ENCODE measurements at places on chromosomes 2 and 18.

DNA sequence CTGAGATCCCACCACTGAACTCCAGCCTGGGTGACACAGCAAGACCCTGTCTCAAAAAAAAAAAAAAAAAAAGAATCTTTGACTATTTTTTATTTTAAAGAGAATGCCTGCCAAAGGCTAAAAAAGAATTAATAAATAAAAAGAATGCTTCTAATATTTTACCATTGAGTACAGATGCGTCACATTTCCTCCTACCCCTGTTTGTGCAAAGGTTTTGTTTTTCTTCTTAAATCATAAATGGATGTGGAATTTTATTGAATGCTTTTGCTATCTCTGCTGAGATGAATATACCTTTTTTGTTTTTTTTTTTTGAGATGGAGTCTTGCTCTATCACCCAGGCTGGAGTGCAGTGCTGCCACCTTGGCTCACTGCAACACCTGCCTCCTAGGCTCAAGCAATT lies 22.8 kb downstream of the CYBRD1 start:
- no peak for DNase-seq

DNA sequence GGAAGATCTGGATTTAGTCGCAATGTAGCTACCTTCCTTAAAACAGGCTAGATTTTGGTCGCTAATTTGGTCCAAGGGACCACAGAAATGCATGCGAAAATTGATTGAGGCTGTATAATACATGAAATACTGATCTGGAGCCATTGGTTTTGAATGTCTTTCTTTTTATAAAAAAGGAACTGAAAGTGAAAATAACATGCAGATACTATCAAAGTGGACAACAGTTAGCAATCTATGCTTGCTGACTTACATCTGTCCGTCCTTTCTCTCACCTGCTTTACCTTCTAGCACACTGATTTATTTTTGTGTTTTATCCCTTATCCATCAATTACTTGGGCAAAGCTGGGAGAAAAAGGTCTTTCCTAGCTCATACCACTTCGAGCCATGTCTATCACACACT lies 1459.8 kb upstream of the ACVR2A start:
- DNase-seq: no peak

GRCh38 chr18:78659748-78660147 lies 319.9 kb upstream of the SALL3 start:
- no peak for DNase-seq

DNA sequence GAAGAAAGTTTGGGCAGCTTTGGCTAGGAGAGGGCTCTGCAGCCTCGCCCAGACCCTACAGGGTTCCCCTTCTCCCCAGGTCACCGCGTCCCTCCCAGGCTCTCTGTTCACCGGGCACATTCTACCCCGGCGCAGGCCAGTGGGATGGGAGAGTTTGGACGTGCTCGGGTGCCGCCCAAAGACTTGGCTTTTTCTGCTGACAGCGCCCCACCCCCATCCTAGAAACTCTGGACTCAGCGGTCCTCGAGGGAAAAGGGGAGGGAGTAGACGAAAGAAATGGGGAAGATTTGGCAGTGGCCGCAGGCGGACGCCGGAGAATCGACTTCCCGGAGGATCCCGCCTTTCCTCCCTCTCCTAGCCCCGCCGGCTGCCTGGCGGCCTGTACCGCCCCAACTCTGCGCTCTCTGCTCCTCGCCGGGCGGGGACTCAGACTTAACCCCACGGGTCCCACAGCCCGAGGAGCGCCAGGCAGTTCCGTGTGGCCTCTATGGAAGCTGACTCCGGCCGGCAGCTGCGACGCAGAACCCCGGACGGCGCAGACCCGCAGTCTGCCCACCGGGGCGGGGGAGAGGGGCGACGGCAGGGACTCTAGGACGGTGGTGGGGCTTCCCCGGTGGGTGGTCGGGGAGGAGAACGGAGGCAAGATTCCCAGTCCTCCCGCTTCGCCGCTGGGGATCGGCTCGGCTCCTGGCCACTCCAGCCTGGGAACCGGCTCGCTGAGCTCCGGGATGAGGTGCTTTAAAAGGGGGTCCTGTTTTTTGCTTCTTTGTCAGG lies 863 bp upstream of the SIX2 start:
- DNase-seq: peak; percentile 80

DNA sequence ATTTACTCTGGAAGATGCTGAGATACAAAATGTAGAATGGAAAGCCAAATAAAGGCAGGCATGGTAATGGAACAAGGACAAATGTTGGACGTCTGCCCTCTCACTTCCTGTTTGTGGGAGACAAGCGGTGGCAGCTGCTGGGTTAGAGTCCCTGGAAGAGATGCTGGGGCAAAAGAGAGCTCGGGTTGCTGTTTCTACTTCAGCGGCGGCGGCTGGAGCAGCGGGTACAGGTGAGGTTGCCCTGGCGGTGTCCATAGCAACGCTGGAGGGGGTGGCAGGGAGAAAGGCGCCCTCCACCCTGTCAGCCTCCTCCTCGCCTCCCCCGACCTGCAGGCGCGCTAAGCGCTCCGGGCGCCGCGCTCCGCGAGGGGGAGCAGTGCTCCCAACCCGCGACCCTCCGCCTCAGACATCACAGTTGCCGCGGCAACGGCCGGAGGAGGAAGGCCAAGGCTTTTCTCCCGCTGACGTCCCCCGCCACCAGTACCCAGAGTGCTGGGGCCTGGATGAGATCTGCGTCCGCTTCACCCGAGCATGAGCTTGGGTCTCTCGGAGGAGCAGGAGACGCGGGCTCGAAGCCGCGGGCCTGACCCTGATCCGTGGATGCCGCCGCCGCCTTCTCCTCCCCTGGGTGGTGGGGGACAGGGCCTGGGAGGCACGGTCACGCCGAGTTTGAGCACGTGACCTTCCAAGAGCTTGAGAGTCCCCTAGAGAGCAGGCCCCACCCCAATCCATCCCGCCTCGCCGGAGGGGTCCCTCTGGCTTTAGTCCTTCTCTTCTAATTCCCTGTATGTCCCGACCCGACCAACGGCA lies 65.6 kb downstream of the NOL4 start:
- no peak for DNase-seq
